Stimulated activated CD8-positive, alpha-beta memory T cell treated with anti-CD3 and anti-CD28 coated beads, Interleukin-4, amount 100 ng/mL, for 1 hour (primary cell): ENCODE measurements at places on chromosomes 1 and 21.

GRCh38 chr1:44152692-44153091 lies 11.3 kb upstream of the KLF18 start:
- no peak for DNase-seq

- no peak for DNase-seq
These were observed 153.3 kb upstream of the C8B start for GRCh38 chr1:57118948-57119603.

DNA sequence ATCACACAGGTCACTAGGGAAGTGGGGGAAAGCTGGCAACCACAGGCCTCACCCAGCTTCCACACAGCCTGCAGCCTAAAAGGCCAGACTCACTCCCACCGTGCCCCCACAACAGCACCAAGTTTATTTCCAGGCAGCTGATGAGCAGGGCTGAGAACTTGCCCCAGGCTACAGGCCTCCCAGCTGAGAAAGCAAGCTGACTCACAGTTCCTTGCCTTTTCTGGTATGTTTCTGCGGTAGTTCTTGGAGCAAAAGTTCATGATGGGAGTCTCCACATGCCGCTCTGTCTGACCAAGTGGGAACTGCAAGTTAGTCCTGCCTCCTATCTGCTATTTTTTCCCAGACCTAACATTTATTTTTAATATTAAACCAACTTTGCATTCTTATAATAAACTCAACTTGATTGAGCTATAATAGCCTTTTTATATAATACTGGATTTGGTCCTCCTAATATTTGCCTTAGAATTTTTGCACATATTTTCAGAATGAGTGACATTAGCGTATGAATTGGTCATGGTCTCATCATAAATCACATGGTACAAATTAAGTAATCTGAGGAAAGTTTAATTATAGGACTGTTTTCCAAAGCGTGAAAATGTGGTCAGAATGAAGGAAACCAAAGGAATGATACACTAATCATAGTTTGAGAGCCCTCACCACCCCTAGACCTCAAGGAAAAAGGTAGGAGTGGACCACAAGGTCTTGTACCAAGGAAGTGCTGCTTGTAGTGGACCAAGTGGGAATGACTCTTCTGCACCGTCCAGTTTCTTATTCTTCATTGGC lies 30.7 kb downstream of the RPAP2 start:
- no peak for DNase-seq

DNA sequence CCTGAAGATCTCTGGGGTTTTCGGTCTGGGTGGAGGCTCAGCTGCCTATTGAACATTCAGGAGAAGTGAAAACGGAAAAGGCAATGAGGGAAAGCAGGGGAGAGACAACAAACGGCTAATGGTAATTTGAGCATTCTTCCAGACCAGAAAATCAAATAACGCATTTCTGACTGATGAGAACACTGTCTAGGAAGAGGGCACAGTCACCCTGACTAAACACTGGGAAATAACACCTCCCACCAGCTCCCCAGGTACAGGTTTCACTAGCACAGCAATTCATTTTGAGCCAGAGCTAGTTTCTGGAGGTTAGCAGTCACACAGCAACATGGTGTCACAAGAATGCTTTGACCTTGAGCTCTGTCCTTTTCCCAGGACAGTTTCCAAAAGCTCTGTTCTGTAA lies 21.1 kb downstream of the NCF2 start:
- DNase-seq = no peak

DNA sequence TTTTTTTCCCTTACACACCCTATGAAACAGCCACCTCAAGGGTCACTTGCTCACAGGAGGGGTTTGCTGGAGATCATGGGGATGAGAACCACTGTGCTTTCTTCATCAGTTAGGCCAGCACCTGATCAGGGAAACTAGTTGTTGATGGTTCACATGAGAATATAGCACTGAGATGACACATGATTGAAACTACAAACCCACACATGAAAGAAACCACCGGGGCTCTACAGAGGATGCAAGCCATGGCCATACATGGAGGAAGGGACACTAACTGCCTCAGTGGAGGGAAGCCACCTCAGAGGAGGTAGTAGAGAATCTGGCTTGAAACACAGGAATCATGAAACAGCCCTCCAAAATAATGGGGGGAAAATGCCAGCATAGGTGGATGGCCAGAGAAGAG lies 63.2 kb downstream of the PRKAB2 start:
- DNase-seq = no peak
